HFF-Myc (cell line): ENCODE measurements at places on chromosomes 13 and 19.

DNA sequence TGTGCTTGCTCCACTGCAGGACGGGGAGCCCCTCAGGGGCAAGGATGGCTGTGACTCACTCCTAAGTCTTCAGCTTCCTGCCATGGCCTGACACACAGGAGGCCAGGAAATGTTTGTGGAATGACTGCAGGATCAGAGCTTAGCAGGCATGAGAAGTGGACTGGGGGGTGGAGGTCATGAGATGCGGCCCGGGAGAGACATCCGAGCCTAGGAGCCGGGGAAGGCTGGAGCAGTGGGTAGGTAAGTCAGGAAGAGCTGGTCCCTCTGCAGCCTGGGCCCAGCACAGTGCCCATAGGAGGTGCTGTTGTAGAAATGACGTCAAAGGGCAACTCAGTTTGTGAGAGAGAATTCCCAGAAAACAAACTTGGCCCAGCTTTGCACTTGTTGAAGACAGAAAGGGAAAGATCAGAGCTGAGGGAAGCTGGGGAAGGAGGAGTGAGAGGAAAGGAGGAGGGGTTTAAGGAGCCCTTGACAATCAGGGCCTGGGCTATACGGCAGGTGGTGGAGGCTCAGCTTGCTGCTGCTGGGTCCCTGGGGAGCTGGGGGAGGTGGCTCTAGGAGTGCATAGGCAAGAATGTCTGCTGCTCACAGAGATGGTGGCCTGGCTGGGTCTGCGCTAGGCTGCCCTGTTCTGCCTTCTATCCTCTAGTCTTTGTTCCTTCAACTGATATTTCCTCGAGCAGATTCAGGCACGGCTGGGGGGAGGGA is 18.5 kb downstream of the POU2F2 start:
- peak; percentile 93 for DNase-seq

DNA sequence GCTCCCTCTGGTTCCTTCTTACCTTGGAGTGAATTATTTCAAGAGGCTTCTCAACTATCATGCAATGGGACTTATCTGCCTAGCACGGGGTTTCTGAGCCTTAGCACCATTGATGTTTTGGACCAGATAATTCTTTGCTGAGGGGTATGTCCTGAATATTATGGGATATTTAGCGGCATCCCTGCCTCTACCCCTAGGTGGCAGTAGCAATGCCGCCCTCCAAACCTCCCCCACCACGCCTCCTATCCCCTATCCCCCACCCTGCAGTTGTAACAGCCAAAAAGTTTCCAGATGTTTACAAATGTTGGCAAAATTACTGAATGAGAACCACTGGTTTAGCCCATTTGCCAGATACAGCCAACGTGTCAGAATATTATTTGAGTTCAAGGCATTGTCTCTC is 125.5 kb downstream of the POSTN start:
- DNase-seq = no peak

DNA sequence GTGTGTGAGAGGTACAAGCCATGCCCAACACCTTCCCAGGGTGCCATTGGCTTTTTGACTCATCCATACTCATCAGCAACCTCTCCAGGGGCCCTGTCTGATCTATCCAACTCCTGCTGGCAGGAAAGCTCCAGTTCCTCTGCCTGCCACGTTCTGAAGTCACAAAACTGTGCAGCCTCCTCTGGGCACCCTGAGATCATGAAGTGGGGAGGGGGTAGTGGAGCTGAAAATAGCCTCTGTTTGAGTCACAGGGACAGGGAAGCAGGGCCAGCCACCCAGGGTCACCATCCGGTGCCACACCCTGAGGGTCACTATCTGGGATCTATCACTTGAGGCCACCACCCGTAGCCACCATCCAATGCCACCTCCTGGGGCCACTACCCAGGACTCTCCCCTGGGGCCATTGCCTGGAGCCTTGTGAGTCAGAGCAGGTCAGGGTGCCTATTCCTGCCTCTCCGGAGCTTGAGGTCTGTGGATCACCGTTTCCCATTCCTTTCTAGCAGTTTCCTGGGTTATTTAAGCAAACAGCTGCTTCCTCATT is 172.1 kb downstream of the NUFIP1 start:
- no peak for DNase-seq

DNA sequence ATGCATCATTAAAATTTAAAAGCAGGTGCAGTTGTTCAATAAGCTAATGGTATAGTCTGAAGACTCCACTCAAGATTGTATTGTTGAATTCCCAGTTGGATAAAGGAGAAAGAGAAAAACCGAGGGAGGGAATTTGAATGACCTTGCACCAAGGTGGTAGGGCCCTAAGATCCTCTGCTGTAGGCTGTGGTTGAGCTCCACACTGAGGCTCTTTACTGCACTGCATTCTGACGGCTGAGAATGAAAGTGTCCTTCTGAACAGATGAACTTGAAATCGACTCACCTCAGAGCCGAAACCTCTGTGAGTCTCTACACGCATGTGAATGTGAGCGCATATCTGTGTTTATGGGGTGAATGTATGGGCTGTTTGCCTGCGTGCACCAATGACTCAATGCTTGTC is 388.9 kb upstream of the DACH1 start:
- DNase-seq = no peak

GRCh38 chr19:19549804-19550464 is 11.9 kb downstream of the CILP2 start:
- no peak for DNase-seq

DNA sequence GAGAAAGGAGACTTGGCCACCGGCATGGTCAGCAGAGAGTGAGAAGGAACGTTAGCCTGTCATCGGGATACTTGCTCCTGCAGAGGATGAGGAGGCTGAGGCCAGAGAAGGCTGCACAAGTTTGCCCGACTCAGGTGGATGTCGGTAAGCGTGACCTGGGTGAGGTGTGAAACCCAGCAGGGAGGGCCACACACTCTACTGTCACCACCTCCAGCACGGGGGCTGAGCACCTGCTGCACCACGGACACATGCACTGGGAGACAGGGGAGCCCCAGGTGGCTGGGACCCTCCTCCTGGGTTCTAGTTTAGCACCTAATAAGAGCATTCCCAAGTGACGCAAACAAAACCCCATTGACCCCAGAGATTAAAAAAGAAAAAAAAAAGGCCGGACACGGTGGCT is 17.3 kb downstream of the MLLT1 start:
- no peak for DNase-seq

DNA sequence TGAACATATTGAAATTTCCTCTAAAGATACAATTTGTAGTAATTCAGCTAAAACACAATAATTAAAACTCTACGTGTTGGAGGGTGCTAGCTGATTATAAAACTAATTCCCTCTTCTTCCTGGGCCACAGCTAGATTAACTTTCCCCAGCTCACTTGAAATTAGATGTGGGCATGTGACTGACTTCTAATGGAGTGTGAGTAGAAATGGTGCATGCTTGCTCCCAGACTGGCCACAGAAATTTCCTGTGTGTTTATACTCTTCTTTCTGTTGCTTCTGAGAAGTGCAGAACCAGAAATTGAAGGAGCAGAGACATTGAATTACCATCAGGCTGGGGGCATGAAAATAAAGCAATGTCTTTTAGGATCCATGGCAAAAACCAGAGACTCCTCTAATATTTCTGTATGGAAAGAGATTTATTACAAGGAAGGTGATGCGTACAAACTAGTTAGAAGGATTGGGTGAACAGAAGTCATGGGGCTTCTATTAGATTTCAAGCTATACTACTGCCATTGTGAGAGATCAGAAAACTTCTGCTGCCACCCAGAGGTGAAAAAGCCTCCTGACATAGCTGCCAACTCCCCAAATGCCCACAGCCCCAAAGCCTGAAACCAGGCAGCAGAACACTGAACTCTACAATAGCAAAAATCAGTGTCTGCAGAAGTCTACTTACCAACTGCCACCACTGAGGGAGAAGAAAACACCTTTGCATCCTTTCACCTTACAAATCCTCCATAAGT is 379.2 kb upstream of the MIR17HG start:
- no peak for DNase-seq

- DNase-seq = no peak
These were observed 8.6 kb upstream of the EHD2 start for GRCh38 chr19:47704656-47705055.

GRCh38 chr13:106139377-106139776 is 396.1 kb downstream of the EFNB2 start:
- DNase-seq = no peak

DNA sequence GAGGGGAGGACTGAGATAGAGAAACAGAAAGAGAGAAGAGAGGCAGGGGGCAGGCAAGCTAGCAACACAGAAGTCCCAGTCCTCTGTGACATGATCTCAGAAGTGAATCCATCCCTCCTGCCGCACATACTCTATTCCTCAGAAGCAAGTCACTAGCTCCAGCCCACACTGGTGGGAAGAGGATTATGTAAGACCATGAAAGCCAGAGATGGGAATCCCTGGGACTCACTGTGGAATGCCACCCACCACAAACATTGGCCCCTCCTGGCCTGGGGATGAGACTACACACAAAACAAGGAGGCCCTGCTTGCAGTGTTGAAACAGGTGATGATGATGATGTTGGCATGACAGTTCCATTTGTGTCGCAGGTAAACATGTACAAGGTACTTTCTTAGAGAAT is 419.9 kb downstream of the IRS2 start:
- no peak for DNase-seq

GRCh38 chr19:38031423-38031770 is 124.4 kb downstream of the SIPA1L3 start:
- DNase-seq = no peak

- DNase-seq = no peak
These were observed 4.2 kb downstream of the ZSCAN5A start for GRCh38 chr19:56310462-56310861.

- DNase-seq = no peak
These were observed 3.9 kb downstream of the SLC1A5 start for GRCh38 chr19:46784262-46785053.
